Stimulated activated CD4-positive, alpha-beta T cell treated with anti-CD3 and anti-CD28 coated beads, Interleukin-15, amount 100 ng/mL, for 1 hour (primary cell): ENCODE measurements at places on chromosomes 12 and 14.

DNA sequence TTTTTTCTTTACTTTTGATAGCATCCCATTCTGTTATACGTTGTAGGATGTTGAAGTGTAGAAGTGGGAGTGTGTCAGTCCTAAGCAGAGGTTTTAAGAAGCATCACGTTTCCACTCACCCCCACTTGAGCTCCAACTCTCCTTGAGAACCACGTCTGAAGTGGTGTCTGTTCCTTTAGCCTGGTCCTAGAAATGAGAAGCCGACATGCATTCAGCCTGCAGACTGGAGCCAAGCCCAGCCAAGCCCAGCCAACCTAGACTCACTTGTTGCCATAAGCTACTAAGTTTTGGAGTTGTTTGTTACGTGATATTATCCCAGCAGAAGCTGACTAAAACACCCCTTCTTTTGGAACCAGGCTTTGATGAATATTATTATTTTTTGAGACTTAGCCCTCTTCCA, 4.4 kb upstream of the ELK3 start:
- DNase-seq = no peak

DNA sequence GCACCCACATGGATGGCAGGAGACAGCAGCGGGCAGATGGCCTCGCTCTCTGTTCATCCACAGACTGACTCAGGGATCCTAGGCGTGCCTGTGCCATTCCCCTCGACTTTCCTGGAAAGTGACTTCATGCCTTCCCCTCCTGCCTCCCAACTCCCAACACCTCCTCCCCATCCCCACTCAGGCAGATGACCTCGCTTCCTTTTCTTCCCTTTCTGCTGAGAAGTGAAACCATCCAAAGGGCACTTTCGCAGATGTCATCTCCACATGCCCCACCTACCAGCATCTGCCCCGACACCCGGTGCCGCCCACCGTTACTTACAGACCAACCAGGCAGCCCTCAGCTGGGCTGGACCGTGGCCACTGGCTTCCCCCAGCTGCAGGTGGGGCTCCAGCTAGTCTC, 29.6 kb downstream of the BEGAIN start:
- no peak for DNase-seq

GRCh38 chr12:98845957-98846356, 200.9 kb downstream of the APAF1 start:
- no peak for DNase-seq

DNA sequence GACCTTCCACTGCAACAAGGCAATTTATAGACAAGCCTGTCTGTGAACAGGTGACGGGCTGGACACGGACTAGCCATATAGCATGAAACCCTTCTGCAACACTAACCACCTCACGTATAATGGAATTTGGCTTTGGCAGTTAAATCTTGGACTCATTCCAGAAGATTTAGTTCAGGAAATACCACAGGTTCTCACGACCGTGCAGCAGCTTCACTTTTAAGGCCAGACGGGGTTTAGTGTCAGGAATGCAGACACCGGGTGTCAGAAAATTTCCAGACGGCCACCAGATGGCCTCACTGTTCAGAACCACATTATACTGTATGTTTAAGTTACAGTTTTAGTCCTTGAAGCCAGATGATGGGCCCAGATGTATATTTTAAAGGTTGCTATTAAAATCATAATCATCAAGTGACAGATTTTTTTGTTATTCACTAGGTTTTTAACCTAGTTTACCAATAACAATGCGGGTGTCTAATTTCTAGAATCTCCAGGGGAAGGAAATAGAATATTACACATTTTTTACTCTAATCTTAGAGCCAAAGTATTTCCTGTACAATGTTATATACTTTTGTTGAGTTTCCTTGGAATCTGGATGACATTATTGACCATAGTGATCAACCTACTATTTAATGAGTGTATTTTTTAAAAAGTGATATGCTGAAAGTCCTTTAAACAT, 90.5 kb upstream of the TMPO start:
- peak; percentile 7 for DNase-seq

DNA sequence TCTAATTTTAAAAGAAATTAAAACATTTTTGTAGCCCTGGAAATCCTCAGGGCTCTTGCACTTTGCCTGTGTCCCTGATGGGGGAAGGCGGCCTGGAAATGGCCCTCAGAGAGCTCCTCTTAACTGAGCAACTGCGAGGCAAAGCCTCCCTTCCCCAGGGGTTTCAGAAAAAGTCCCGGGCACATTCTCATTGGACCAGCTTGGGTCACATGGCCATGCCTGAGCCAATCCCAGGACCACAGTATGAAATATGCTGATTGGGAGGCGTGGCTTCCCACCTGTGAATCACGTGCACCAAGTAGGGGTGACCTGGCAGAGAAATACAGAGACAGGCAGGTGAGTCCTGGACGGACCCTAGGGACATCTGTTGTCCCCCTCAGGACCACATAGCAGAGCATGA, 90.4 kb upstream of the SFSWAP start:
- DNase-seq = no peak

- DNase-seq = no peak
Observed at GRCh38 chr12:62291864-62292760, 31.9 kb downstream of the USP15 start.
